NCI-H2029 treated with DMSO at 0.1 percent for 48 hours (cell line): ENCODE measurements at places on chromosomes 5 and 9.

- DNase-seq = no peak
Observed at GRCh38 chr5:65861830-65862241, 64.5 kb upstream of the ERBIN start.

DNA sequence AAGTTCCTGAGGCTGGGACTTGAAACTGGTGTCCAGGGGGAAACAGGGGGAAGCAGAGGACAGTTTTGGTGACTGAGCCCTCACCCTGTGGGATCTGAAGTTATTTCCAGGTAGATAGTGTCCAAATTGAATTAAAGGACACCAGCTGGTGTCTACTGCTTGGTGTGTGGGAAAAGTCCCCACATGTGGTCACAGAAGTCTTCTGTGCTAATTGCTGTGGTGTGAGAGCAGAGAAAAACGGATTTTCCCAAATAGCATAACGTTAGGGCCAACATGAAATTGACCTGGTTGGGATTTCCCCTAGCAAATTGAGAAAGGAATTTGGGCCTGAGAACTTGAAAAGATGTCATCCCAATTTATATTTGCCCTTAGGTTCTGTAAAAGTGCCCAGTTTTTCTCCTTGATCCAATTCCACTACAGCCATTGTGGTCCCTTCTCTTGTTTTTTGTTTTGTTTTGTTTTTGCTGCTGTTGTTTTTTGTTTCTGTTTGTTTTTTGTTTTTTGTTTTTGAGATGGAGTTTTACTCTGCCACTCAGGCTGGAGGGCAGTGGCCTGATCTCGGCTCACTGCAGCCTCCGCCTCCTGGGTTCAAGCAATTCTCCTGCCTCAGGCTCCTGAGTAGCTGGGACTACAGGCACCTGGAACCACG is 5.6 kb upstream of the STARD4 start:
- no peak for DNase-seq

GRCh38 chr9:37271679-37272078 is 150.8 kb upstream of the GRHPR start:
- no peak for DNase-seq

GRCh38 chr5:112356178-112356956 is 62.7 kb downstream of the EPB41L4A start:
- DNase-seq = no peak

- no peak for DNase-seq
Observed at GRCh38 chr5:173612948-173613347, 3.5 kb downstream of the BOD1 start.

- DNase-seq = no peak
Observed at GRCh38 chr5:44691802-44692201, 116.9 kb upstream of the MRPS30 start.

- peak; percentile 87 for DNase-seq
Observed at GRCh38 chr9:127931092-127931881, 710 bp upstream of the PIP5KL1 start.

GRCh38 chr5:116343961-116344360 is 230.7 kb downstream of the SEMA6A start:
- no peak for DNase-seq

DNA sequence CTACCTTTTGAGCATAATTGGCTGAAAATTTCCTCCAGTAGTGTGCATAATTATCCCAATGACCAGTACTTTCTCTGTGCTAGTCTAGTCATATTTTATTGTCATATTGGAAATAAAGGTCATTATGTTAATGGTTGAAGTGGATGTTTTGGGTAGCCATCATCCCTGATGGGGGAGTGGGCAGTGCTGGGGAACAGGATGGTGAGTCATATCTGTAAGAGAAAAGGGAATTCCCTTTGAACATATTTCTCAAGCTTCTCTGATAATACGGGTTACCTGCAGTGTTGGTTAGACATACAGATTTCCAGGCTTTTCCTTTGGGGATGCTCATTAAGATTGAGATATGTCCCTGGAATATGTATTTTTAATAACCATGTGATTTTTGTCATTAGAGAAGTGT is 33.3 kb upstream of the SPATA31D4 start:
- no peak for DNase-seq

GRCh38 chr5:31853398-31854135 is 214.6 kb downstream of the PDZD2 start:
- no peak for DNase-seq

DNA sequence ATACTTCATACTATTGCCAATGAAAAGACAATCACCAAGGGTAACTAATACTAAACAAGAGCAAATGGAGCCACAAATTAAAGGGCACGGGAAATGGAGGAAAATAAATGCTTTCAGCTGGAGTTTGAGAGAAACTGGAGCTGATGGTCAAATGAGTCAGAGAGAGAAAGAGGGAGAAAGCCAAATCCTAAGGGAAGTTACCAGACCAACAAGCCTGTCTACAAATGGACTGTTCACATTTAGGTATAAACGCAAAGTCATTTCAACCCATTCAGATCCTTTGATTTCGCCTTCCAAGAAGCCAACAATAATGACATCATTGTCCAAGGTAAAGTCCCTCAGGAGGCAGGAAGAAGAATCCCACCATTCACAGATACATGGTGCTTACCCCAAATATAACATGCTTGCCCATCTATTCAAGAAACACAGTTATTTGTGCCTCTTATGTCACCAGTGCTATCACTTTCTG is 351.8 kb downstream of the RAB3C start:
- no peak for DNase-seq

- no peak for DNase-seq
Observed at GRCh38 chr9:100056561-100056960, 42.2 kb downstream of the ERP44 start.

- DNase-seq = no peak
Observed at GRCh38 chr5:178774866-178775539, 44.5 kb upstream of the ZNF354A start.

- no peak for DNase-seq
Observed at GRCh38 chr9:27595733-27596132, 22.5 kb upstream of the C9orf72 start.
